ENCODE measurements at places on chromosomes 13 and 19.

DNA sequence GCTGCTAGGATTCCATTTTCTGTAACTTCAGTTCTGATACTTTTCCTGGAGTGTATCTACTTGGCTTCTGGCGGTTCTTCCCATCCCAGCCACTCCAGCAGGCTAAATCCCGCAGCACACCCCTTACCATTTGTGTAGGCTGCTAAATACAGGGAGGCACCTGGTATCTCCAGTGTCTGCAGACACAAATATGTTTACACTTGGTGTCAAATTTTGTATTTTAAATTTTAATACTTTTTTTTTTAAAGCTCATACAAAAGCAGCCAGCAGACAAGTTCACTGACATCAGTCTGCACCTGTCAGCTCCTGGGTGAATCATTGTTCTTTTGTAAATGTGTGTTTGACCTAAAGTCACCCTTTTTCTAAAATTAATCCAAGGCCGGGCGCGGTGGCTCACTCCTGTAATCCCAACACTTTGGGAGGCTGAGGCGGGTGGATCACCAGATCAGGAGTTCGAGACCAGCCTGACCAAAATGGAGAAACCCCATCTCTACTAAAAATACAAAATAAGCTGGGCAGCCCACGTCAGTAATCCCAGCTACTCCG, 3.4 kb upstream of the ZSCAN4 start:
- DNase-seq = no peak

DNA sequence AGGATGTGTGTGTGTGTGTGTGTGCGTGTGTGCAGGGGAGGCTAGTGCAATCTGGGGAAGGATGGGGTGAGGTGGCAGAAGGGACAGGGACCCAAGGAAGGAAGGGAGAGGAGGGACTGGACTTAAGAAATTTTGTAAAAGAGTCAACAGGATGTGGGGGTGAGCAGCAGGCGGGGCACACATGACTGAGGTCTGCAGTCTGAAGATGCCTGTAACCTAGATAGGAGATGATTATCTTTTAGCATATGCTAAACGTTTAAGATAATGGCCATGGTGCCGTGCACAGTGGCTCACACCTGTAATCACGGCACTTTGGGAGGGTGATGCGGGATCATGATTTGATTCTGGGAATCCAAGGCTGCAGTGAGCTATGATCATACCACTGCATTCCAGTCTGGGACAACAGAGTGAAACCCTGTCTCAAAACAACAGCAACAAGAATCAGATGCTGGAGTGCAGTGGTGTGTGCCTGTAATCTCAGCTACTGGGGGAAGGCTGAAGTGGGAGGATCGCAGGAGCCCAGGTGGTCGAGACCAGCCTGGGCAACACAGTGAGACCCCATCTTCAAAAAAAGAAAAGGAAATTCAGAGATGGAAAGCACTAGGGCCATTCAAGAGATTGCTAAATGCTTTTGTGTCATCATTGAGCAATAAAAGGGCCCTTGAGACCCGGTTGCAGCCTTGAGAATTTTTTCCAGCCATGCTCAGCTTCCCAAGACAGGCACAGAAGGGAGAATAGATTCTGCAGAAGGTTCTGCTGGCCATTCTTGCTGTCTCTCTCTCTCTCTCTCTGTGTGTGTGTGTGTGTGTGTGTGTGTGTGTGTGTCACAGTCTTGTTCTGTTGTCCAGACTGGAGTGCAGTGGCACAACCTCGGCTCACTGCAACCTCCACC, 3.8 kb upstream of the ZNF414 start:
- DNase-seq = peak; percentile 30

- peak; percentile 25 for DNase-seq
These were observed at the start of gene ARL11 for GRCh38 chr13:49627831-49628652. ARL11 (plus strand) TSS chr13:49628507; CDS start chr13:49630448, 1,941 bp downstream.

- DNase-seq = no peak
These were observed 28.0 kb upstream of the FREM2 start for GRCh38 chr13:38658906-38659305.

DNA sequence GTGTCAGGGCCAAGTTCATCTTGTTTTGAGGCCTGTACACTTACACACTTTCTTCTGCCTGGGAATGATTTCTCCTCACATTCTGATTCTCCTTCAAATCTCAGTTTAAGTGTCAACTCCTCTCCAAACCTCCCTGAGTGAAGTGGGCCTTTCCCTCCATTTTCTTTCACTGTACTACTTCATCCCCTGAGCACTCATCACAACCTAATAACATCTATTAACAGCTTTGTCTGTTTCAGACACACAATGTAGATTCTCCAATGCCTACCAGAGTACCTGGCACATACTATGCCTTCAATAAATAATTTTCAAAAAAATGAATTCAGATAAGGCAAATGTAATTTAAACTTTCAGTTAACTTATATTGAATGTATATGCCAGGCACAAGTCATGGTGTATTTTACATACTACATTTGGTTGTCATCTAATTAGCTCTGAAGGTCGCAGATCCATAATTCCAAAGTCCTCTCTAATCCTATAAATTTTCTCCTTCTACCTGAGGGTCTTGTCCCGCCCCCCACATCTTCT, 357 bp upstream of the COG6 start:
- no peak for DNase-seq

- DNase-seq = no peak
These were observed 51.9 kb upstream of the PABPC3 start for GRCh38 chr13:25044071-25044470.

DNA sequence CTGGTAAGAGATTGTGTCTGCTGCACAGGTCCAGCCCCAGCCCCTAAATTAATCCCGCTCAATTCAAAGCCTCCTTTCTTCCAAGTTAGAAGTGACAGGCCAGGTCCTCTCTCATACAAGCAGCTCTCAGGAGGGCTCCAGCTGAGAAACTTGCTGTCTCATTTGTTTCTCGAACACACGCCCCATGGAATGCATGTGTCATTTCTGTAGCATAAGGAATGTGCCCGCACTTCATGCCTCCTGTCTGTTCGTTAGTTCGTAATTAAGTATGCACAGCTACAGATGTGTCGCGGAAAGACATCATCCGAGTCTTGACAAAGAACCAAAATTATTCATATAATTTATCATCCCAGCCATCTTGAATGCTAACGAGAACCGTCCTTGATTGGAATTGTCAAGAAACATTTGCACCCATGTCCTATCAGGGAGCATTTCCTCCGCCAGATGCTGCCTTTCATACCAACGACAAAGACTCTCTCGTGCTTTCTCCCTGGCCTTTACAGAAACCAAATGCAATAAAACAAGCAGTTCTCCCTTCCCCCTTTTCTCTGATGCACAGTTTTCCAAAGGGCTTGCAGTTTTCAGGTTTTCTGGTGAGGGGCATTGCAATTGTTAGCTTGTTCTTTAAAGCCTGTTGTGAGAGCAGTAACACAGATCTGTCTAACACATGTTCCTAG, 133.5 kb downstream of the UQCRFS1 start:
- no peak for DNase-seq

DNA sequence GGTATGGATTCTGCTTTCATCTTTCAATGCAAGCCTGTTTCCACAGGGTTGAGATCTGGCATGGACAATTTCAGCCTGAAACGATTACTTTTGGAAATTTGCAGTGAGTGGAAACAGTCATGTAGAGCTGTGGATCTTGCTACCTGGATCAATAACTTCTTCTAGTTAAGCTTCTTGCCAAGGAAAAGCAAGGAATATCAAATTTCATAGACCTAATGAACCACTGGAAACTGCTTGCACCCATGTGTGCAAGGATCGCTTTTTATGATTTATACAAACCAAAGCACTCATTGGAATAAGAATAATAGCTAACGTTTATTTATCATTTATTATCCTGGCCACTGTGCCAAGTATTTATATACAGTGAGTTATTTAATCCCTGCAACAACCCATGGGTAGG, 392.8 kb downstream of the KCNRG start:
- no peak for DNase-seq

DNA sequence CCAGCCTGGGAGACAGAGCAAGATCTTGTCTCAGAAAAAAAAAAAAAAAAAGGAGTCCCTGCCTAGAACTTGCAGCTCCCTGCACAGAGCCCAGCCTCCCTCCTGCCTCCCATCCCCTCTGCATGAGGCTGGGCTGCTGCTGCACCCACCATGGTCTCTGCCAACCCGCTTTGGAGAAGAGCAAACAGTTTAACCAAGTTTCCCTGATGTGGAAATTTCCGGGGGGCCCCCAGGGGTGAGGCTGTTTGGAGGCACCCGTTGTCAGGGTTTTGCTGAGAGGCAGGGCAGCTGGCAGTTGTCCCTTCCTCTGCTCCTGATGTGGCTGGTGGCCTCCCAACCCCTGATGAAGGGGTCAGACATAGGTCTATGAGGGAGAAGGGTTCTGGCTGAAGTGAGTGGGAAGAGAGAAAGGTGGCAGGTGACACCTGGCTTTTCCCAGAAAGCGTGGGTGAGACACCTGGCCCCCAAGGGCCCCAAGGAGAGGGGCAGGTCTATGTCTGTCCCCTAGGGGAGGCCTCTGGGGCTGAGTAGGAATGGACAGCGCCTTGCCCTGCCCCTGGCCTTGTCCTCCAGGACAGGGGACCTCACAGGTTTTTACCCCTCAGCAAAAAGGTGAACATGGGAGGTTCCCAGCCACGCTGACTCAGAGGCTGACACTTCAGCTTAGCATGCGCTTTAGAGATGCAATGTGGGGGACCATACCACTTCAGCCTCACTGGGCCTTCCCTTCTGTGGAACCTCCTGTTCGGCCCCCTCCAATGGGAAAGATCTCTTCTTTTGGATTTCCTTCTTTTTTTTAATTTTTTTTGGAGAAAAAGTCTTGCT, 5.5 kb downstream of the LRP3 start:
- DNase-seq = no peak

DNA sequence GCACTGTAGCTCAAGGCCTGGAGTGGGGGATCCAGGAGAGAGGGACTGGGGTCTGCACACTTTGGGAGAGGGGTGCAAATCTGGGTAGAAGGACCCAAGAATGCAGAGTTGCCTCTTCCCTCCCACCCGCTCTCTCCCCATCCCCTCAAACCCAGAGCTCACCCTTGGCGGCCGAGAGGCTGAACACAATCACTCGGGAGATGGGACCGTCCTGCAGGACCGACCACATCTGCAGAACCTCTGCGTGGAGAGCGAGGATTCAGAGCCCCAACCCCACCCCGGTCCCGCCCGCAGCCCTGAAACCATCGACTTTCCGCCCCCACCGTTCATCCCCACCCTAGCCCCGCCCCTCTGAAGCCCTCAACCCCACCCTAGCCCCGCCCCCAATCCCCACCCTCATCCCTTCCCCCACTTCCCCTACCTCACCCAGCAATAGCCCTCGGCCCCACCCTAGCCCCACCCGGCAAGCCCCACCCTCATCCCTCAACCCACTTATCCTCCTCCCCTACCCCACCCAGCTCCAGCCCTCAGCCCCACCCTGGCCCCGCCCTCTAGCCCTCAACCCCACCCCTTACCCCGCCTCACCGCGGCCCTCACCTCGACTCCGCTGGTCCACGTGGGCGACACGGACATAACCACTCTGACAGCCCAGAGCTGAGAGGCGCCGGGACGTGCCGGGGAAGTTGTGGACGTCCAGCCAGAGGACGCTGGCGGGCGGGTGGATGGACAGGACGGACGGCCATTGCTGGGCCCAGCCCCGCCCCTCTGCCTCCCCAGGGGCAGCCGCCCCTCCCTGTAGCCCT, 4.1 kb downstream of the KPTN start:
- DNase-seq = no peak

GRCh38 chr19:13023656-13024055, 28.4 kb downstream of the NFIX start:
- DNase-seq = no peak

GRCh38 chr13:113086991-113087922, 18.3 kb upstream of the F7 start:
- DNase-seq = no peak

- DNase-seq = no peak
These were observed 50.8 kb upstream of the PCDH8 start for GRCh38 chr13:52899206-52899605.

- no peak for DNase-seq
These were observed 118.4 kb downstream of the DPF1 start for GRCh38 chr19:38105574-38105973.

DNA sequence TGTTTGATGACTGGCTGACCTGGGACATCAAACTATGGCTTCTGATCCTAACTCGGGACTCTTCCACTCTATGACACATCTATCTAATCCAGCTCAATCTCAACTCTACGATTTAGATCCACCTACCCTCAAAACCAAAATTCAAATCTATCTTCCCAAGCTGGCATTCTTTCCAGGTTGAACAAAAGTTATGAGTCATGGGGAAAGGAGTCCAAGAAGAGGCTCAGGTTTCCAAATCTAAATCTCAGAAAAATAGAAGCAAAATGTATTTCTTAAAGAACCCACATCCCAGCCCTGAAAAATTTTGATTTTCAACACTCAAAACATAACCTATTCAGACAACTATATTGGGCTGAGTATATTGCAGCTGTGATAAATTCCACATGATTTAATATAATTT, 143.9 kb upstream of the IPO5 start:
- no peak for DNase-seq

DNA sequence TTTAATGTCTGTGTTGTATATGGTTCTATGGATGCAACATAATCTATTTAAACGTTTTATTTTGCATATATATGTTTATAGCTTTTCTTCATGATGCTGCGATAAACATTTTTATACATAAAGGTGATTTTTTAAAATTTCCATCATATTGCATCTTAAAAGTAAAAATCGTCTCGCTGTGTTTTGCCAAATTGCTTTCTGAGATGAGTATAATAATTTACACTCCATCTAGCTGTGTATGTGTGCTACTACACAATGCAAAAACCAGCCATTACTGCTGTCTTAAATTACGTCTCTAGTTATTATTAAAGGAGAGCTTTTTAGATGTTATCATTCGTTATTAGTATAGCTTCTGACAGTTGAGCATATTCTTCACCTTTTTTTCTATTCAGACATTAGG, 37.2 kb downstream of the METTL21C start:
- no peak for DNase-seq

DNA sequence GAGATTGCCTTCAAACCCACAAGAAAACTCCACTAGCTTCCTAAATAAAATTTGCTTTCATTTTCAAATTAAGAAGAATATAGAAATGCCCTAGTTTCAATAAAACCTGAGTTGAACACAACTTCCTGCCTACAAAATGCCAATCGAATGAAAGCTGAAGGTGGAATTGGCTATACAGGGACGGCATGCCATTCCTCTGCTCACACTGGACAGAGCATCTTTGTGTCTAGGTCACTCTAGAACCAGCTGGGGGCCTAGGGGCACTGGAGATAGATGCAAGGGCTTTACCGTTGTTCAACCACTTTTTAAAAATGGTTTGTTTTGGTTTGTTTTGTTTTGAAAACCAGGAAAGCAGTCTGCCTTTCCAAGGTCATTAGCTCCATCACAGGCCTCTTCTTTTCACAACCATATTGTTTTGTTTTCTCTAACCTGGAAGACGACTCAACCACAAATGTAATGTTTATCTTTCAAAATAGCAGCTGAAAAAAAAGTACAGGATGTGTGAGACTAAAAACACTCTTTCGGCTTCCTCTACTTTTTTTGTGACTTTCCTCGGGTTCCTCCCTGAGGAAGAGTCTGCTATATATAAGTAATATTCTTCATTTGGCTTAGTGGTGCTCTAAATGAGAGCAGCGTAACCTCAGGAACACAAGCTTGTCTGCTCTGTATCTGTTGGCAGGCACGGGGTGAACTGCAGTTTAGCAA, 11.9 kb upstream of the ITM2B start:
- DNase-seq = no peak

- no peak for DNase-seq
These were observed 16.2 kb downstream of the MYCBP2 start for GRCh38 chr13:77310579-77311279.
